ENCODE measurements at places on chromosomes 1 and 21.

DNA sequence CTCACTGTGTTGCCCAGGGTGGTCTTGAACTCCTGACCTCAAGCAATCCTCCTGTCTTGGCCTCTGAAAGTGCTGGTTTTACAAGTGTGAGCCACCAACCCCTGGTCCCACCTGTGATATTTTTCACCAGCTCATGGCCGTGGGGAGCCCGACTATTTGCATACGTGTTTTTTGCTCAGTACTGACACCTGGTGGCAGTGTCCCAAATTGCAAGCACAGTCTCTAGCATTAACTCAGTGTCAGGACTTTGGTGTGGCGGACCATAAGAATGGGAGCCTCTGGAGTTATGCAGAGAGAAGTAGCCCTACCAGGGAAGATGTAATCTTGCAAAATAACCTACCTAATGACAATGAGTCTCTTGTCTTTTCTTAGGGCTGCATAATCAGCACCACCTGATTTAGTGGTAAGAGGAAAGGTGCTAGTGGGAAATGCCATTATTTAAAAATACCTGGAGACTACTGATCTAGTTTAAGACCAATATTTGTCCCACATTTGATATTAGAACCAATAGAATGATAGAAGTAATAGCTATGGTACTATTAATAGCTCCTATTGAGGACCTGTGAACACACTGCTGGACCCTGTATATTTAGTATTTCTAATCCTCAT, 305.4 kb downstream of the DISC1 start:
- no peak for DNase-seq

DNA sequence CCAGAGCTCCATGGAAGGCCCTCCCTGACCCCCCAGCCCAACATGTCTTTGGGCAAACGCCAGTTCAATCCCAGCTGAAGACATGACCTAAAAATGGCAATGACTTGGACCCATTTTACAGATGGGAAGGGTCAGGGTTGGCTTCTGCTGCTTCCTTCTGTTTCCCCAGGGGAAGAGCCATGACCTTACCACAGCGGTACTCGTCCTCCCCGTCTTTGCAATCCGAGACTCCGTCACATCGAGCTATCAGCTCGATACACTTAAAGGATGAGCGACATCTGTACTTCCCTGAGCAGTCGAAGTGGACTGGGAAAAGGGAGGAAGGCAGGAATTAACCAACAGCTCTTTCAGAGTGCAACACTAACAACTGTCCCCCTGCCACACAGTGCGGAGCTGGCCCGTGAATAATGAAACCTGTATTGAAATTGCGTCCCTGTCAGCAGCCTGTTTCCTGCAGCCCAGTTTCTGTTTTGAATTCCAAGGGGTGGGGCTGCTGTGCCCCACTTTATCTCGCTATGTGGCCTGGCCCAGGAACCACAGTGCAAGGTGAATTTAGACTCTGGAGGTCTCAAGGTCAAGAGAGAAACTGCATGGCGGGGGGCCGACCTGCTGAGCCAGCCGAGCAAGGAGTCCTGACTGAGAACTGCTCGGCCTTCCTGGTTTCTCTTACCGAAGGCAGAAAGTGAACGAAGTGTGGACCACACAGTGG, 7.0 kb downstream of the TMPRSS3 start:
- no peak for DNase-seq

DNA sequence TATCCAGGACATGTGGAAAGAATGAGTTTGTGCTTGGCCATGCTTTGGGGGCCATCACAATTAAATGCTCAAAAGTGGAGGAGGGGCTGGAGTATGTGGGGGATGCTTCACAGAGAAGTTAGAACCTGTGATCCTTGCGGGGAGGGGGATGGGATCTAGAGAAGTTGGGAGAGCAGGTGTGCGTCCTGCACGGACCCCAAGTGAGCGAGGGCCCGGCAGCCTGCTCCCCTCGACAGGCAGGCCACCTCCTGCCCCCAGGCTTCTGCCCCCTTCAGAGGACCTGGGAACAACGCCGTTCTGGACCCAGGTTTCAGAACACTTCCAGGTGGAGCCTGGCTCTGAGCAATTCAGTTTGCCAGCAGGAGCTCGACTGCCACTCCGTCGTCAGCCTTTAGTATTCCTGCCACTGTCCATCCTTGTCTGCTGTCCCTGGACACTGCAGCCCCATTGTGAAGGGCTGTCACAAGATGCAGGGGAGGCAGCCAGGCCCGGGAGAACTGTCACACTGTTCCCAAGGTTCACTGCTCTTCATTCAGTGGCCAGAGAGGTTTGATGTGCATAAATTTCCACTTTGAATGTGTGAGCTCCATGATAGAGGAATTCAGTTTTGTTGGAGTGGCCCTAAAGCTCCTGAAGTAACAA, 112.2 kb downstream of the DHRS3 start:
- DNase-seq: no peak

GRCh38 chr1:201350884-201351283, 26.6 kb downstream of the TNNT2 start:
- DNase-seq: no peak

DNA sequence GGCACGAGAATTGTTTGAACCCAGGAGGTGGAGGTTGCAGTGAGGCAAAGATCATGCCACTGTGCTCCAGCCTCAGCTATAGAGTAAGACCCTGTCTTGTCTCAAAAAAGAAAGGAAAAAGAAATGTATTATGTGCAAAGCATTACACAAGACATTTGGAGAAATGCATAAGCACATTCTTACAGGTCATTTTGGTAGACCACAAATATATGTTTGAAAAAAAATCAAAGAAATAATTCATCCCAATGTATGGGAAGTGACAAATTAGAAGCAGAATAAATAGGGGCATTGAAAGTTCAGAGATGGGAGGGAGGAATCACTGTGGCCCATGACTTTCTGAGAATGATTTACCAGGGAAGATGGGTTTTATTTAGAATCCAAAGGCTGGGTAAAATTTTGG, 283.5 kb upstream of the ADAMTS5 start:
- DNase-seq: no peak

GRCh38 chr1:156488566-156489165, 11.9 kb downstream of the MEF2D start:
- DNase-seq: no peak

GRCh38 chr1:178048426-178048825, 45.5 kb upstream of the RASAL2 start:
- no peak for DNase-seq

- no peak for DNase-seq
Observed at GRCh38 chr1:187151555-187151954, 322.8 kb downstream of the PLA2G4A start.

- DNase-seq: no peak
Observed at GRCh38 chr1:235919833-235920441, 53.2 kb upstream of the LYST start.

DNA sequence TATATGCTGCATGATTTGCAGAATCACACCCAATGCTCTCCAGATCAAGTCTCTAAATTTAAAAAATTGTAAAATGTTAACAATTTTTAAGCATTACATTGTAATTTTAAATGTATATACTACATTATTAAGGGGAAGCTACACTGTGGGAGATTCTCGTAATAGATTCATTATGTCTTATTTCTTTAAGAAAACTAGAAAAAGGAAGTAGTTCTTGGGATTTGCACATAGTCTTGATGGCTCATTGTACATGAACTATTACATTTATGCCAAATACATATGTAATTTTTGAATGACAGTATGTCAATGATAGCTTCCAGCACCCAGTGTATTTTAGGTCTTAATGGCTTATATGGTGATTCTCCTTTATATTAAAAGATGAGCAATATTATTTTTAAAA, 250.3 kb downstream of the PTPRC start:
- no peak for DNase-seq

DNA sequence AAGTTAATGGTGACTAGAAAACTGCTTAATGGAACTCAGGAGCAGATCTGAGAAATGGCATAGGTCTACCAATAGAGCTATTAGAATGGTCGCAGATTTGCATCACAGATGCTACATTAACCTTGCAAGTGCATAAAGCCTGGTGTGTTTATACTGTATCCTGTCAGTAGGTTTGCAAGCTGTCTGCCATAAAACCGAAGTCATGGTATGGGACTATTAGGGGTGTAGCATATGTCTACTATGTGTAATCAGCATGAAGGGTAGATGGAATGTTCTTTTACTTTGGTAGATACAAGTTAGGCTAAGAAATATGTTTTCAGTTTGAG, 574.2 kb upstream of the ADGRL2 start:
- DNase-seq: no peak

Data from stimulated activated CD8-positive, alpha-beta memory T cell treated with anti-CD3 and anti-CD28 coated beads, Interleukin-7, amount 100 ng/mL, for 1 hour (primary cell).